ENCODE measurements at places on chromosomes 13 and 19.

DNA sequence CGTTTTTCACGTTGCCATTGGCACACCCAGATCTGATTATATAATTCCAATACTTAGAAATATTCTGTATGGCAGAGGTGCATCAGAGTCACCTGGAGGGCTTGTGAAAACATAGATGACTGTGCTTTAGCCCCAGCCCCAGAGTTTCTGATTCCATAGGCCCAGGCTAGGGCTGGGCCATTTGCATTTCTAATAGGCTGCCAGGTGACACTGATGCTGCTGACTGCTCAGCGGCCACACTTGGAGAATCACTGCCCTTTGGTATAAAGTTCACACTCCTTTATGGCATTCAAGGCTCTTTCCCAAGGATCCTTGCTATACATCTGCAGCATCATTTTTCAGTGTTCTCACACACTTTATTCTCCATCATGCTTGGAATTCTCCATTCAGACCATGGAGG lies 137.1 kb downstream of the AKAP11 start:
- DNase-seq: no peak

- no peak for DNase-seq
Observed at GRCh38 chr13:100917011-100917410, 242.4 kb upstream of the TMTC4 start.

GRCh38 chr13:21595546-21595822 lies 8.5 kb downstream of the MICU2 start:
- DNase-seq: no peak

DNA sequence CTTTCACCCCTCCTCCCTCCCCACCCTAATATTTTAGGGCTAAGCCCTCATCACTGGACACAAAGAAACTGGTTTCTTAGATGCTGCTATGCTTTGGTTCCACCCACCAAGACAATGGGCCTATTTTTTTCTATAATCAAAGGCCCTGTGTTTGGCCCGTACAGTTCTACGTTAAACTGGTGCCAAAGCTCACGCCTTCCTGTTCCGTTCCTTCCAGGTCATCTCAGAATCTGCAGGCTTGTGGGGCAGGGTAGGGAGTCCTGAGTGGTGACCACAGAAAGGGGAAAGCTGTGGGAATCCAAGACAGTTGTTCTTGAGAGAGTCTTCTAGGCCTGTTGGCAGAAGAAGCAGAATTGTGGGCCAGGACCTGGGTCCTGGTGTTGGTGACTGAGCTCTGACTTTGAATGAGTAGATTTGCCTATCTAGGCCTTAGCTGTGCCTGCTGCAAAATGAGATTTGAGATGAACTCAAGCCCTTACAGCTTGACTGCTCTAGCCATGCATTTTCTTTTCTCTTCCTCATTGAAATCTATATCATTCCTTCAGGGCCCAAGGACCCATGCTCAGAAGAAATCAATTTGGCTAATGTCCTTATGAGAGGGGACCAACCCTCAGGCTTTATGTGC lies 19.1 kb upstream of the CXCL17 start:
- no peak for DNase-seq

- DNase-seq: no peak
Observed at GRCh38 chr19:7349231-7349591, 474 bp downstream of the ARHGEF18 start.

DNA sequence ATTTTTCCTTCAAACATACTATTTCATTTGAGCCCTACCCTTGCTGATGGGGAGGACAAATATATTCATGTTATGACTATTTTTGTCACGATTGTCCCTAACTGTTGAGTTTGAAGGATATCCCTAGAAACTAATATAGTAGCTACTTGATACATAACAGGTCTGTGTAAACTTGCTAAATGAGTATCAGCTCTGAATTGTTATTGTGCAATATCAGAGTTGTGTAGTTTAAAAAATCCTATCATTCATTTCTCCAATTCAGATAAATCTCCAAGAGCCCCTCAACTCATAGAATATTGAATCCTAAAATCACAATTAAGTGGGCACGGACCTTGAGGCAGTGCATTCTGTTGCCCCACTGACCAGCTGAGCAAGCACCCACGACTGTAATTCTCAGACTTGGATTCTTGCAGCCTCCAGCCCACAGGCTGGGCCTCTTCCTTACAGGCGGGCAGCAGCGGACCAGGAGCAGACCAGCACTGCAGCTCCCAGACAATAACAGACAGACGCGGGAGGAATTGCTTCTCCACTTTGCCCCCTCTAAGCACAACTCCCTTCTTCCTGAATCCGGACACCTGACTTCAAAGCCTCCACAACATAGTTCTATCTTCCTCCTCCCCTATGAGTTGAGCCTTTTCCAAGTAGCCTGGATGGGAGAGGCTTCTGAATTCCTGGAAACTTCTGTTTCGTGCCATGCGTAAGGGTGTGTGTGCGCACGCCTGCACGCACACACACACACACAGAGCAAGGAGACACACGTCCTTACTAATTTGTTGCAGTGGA lies 337.6 kb upstream of the ARGLU1 start:
- no peak for DNase-seq

- DNase-seq: no peak
Observed at GRCh38 chr13:81184556-81185265, 843.8 kb upstream of the SPRY2 start.

Measured in activated CD4-positive, alpha-beta T cell treated with anti-CD3 and anti-CD28 coated beads, Interleukin-2, amount 50 U/mL, for 48 hours (primary cell).